Stromal cell of bone marrow (primary cell): ENCODE measurements at places on chromosomes 2 and 18.

DNA sequence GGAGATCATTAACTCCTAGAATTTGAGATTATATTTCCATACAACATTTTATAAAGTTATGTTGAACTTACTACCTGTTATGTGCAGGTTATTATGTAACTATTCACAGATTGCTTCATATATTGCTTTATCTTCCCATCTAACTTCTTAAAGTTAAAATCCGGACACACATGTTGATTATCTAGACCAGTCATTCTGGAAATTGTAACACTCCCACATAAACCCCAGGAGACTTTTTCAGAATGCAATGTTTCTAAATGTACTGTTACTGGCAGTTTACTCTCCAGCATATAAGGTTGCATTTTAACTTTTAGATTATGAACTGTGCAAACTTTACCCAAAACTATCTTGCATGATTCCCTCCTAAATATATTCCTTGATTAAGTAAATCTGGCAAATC is 70.5 kb upstream of the FAM117B start:
- DNase-seq, result no peak

GRCh38 chr2:71880846-71881610 is 266.6 kb downstream of the CYP26B1 start:
- DNase-seq, result peak; percentile 63

DNA sequence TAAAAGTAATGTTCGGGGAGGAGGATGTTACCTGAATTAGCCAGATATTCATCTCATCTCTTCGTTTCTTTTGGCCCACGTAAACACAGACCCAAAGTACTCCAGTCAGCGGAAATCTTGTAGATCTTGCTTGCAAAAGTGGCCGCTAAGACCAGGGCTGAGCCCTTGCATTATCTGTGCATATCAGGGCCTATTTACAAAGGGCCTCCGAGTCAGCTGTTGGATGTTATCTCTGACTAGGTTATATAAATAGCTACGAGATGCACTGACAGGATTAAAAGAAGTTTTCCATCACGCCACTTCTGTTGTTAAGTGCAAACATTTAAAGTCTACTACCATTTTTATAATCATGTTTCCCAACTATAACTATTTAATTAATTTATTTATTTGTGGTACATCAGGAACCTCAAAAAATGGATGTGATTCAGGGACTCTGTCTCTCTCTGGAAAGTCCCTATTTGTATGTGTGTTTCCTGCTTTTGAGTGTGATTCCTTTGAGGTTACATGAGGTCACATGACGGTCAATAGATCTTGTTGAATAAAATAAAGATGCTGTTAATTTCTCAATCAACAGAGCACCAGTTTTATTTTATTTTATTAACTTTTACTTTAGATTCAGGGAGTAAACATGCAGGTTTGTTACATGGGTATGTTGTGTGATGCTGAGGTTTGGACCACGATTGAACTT is 46.8 kb upstream of the MBOAT2 start:
- DNase-seq, result no peak

DNA sequence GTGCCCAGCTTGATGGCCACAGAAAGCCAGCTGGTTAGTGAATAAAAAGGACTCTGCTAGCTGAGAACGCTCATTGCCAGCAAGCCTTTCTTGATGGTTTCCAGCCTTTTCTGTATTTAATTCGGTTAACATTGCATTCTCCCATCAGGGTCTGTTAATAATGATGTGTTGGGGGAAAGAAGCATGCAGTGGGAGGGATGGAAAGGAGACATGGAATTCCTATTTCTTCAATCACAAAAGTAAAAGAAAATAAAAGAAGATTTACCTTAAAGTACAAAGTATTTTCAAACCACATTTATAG is 141.9 kb upstream of the RBBP8 start:
- DNase-seq, result no peak

DNA sequence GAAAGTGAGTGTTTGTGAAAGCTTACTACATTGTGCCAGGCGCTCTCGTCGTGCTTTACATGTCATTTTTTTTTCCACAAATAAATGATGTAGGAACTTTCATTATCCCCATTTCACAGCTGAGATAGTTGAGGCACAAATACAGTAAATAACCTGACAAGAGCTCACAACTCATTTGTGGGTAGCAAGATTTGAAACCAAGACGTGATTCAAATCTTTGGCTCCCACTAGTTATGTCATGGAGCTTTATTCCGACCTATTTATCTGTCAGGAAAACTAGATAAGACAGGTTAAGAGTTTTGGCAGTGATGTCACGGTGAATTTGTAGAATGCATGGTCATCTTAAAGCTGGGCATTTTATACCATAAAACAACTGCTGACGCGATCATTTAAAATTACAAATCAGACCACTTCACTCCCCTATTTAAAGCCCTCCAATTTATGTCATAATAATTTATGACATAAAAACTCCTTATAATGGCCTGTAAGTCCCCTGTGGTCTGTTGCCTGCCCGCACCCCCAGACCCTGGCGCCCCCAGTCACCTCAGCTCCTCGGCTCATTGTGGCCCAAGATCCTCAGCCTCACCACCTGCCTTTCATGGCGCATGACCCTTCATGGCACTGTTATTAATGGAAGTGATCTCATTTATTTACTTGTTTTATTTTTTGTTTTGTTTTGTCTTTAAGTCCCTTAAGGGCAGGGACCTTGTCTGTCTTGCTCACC is 678 bp upstream of the ZNF24 start:
- no peak for DNase-seq

- DNase-seq, result peak; percentile 15
Observed at GRCh38 chr2:68594674-68595492, 48.5 kb upstream of the PROKR1 start.

- no peak for DNase-seq
Observed at GRCh38 chr2:205719847-205720246, 37.5 kb downstream of the NRP2 start.

DNA sequence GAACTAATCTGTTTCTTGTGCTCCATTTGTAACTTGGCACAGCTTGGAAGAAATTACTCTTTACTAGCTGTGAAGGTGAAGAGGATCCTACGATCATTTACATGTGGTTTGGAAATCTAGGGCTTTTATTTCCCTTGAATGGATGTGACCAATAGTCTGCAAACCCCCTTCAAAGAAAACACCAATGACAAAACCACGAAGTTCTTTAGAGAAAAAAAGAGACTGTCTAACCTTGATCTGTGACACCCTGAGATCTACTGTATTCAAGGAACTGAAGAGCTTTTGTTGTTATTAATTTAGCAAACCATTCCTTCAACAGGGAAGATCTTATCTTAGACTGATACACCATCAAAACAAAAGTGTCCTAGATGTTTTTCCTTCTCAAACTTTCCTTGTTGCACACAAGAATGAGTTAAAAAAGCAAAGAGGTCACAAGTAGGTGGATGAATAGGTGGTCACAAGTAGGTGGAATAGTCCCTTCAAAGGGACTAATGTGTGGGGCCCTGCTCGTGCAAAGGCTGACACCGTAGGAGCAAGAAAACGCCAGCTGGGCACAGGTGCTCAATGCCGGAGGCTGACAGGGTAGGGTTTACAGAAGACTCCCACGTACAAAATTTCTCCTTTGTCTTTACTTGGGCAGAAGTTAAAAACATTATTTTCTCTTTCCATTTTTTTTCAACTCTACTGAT is 95.6 kb upstream of the ITGB6 start:
- DNase-seq, result no peak

- peak; percentile 30 for DNase-seq
Observed at GRCh38 chr2:113324684-113325160, 46.0 kb upstream of the PAX8 start.

DNA sequence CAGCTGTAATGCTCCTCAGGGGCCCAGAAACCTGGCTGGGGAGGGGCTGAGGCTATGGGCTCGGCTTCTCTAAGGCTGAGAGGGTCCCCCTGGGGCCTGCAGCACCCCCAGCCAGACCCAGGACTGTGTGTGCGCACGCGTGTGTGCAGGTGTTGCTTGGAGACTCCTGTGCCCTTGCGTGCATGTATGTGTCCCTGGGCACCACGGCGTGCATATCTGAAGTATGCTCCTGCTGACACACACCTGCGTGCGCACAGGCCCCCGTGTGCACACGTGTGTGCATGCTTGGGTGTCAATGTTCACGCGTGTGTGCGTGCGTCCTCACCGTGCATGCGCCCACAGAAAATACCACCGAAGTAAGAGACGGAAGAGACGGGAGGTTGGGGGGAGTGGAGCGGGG is 14.9 kb upstream of the ECEL1 start:
- DNase-seq, result no peak

- DNase-seq, result no peak
Observed at GRCh38 chr2:101230541-101231001, 22.1 kb upstream of the CNOT11 start.

- DNase-seq, result peak; percentile 74
Observed at GRCh38 chr2:80102026-80102425, 202.5 kb downstream of the LRRTM1 start.

- no peak for DNase-seq
Observed at GRCh38 chr2:65386989-65387388, 45.4 kb downstream of the SPRED2 start.

GRCh38 chr2:223460209-223460608 is 142.0 kb downstream of the SCG2 start:
- no peak for DNase-seq

DNA sequence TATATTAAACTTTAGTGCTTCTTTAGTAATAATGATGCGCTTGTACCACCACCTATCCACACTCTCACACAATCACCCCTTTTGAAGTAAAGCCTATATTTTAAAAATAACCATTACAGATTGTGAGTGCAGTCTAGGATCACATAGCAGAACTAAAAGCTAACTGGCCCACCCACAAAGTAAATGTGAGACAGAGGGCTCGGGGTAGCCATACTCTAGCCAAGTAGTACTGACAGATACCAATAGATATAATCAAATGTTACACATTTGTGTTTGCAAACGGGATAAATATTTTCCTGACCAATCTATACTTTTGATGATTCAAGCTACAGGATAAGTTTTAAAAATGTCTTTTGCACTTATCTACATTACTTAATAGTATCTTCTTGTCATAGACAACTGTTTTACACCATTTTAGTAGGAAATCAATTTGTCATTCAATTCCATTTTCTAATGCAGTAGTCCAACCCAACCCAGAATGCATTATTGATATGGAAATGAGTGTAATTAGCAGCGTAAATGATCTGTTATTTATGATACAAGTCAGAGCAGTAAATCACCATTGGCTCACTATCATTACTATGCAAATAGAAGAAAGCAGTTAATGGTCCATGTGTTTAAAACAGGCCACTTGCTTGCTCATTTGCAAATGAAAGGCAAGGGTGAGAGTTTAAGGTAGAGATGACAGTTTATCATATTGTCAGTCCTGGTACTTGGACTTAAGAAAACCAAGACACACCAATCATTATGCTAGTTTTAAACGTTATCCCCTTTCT is 111.8 kb downstream of the ERBB4 start:
- no peak for DNase-seq

- no peak for DNase-seq
Observed at GRCh38 chr18:28884304-28884703, 707.4 kb upstream of the CDH2 start.

DNA sequence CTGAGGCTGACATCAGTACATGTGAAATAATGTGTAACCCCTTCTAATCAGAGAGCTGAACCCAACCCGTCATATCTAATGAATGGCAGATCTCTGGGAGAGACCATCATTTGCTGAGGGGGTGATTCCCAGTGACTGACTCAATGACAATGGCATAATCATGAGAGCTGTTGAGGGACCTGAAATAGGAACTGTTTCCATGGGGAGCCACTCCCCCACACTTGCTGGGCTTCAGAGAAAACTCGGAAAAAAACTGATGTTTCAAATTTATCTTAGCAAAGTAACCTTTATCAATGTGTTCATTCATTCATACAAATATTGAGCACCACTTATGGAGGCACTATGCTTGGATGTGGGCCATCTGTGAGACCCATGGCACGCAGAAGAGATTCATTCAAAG is 93.4 kb upstream of the ZBTB14 start:
- DNase-seq, result no peak

- DNase-seq, result no peak
Observed at GRCh38 chr2:73072129-73072395, 550 bp upstream of the SFXN5 start.

DNA sequence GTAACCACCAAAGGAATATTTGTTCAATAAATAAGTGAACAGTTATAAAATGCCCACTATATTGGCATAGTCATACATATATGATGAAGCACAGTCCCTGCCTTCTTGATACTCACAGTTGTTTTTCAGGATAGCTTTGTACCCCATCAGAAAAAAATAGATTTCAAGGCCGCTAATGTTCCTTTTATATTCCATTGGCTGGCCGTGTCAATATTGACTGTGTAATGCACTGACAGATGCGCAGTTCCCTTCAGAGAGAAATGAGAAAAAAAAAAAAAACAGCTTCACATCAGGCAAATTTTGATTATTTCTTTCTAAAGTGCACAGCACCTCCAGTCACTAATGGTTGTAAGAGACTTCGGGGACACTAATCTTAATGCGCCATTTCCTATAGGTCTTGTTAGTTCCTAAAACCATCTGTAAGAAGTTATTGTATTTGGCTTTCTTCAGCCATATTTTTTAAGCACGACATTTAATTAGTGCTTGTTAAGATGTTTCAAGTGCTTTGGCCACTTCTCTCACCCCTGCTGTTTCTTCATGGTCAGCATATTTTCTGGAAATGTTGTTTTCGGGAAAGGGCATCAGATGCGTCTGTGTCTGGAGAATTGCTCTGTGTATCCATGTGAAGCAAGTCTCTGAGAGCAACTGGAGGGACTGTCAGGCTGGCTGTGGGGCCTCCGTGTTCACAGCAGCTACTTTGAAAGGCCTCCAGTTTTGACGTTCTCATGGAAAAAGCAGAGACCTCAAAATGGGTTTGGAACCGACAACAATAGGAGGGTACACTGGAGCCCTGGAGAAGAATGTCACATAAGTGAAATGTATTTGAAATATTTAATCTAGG is 378.3 kb downstream of the MTX2 start:
- DNase-seq, result no peak

- peak; percentile 19 for DNase-seq
Observed at GRCh38 chr2:164314148-164314547, 307.1 kb downstream of the GRB14 start.

GRCh38 chr2:74052732-74053710 is 68.3 kb downstream of the TET3 start:
- no peak for DNase-seq

GRCh38 chr2:156340804-156341451 is 8.4 kb upstream of the NR4A2 start:
- DNase-seq, result no peak

- no peak for DNase-seq
Observed at GRCh38 chr2:20648831-20649230, 2.1 kb downstream of the HS1BP3 start.

DNA sequence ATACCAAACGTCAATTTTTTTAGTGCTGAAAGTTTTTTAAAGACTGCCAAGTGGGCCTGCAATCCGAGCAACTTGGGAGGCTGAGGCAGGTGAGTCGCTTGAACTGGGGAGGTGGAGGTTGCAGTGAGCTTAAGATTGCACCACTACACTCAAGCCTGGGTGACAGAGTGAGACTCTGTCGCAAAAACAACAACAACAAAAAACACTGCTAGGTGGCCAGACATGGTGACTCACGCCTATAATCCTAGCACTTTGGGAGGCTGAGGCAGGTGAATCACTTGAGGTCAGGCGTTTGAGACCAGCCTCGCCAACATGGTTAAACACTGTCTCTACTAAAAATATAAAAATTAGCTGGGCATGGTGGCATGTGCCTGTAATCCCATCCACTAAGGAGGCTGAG is 202.8 kb upstream of the COPS8 start:
- DNase-seq, result no peak
